ENCODE measurements at places on chromosomes 1 and 21.
A peak's percentile ranks its signal among the peaks of the same experiment; 100 is the strongest.

GRCh38 chr21:26070822-26071425, 99.6 kb downstream of the APP start:
- DNase-seq: no peak

GRCh38 chr1:155529109-155529508, 33.5 kb downstream of the ASH1L start:
- DNase-seq: no peak

- no peak for DNase-seq
These were observed 6.8 kb upstream of the ALDH4A1 start for GRCh38 chr1:18908911-18909771.

- no peak for DNase-seq
These were observed 18.3 kb downstream of the IFI44 start for GRCh38 chr1:78667939-78668338.

GRCh38 chr1:47181955-47182675, 7.7 kb downstream of the PDZK1IP1 start:
- DNase-seq: no peak

DNA sequence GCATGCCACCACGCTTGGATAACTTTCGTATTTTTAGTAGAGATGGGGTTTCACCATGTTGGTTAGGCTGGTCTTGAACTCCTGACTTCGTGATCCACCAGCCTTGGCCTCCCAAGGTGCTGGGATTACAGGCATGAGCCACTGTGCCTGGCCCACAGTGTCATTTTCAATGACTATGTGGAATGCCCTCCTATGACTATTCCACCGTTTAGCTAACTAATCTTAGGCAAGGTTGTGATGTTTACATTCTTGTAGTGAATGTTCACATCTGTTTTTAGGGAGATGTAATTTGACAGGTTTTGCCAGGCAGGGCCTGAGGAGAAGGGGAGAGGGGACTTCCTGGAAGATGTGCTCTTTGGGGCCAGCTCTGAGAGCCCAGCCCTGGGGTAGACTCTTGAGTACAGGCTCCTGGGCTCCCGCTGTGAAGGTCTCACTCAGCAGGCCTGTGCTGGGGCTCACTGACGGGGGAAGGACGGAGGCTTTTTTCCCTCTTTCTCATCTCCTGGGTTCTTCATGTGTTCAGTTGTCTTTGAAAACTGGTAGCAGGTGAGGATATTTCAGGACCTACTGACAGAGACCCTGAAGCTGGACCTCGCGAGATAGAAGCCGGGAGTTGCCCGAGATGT, 13.2 kb downstream of the COQ8A start:
- DNase-seq: no peak

GRCh38 chr1:210726621-210727020, 397.9 kb downstream of the HHAT start:
- peak; percentile 41 for DNase-seq

GRCh38 chr1:41590331-41590730, 105.8 kb upstream of the EDN2 start:
- no peak for DNase-seq

DNA sequence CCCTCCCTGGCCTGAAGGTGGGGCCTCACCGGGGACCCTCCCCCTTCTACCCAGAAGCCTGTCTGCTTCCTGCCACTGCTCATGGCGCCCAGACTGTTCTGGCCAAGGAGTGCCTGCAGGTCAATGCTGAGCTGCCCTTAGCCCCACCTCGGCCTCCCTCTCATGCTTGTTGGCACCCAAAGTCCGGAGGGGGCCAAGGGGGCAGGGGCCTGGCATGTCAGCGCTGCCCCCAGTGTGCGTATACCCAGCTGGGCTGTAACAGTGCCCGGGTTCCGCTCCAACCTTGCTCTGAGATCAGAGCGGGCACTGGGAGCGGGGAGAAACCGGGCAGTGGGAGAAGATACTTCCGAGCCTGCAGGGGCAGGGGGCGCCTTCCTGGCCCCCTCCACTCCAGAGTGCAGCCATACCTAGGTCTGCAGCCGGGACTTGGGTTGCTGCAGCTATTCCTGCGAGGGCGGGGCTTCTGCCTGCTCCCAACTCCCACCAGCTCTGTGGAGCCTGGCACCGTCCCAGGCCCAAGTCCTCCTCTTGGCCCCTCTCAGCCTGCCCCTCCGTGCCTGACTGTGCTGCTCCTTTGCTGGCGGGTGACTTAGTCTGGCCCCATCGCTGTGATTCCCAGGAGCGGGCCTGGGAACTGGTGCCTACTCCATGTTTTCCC, 21.4 kb upstream of the TGFB2 start:
- no peak for DNase-seq

DNA sequence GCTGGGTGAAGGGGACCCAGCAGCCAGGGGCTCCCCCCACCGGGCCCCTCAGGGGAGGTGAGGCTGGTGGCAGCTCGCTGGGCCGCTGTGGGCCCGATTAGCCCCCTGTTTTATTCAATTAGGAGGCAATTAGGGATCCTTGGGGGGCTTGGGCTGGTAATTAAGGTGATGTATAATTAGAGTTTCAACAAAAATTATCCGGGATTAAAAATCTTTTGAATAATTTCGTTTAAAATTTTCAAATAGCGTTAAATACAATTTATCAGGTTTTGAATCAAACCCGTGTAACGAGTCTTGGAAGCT, 4.1 kb downstream of the PRDM16 start:
- no peak for DNase-seq

DNA sequence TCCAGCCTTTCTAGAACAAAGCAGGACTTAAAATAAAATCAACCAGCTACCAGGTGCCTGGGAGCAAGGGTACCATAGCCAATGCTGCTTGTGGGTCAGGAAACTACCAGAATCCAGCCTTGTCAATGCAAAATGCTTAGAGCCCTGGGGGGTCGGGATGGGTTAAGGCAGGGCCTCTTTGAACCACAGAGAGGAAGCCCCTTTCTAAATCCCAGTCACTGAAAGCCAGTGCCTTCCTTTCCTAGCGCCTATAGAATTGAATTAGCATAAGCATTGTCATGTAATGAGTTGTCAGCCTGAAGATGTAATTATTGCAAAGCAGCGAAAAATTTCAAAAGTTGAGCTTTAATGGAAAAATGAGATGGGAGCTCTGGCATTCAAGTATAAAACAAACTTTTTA, 176.6 kb upstream of the DAB1 start:
- no peak for DNase-seq

DNA sequence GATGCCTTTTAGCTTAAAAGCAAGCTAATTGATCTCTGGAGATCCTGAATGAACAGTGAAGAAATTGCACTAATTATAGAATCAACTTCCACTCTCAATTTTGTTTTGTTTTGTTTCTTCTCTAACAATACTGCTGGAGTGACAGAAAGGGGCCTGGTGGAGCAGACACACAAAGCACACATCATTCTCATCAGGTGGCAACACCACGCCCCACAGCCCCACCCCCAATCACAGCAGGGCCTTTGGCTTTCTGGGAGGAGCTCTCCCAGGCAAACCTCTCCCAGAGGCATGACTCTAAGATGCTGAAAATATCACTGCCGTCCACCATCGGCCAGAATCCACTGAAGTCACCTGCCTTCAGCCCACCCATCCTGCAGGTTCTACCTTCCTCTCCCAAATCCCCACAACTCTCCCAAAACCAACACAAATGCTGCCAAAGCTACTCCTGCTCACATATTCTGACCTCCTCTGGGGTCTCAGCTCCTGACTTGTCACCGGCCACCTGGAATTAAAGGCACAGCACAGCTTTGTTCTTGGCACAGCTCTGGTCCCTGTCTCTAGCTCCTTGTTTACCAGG, 120.7 kb downstream of the GRIK3 start:
- DNase-seq: no peak

DNA sequence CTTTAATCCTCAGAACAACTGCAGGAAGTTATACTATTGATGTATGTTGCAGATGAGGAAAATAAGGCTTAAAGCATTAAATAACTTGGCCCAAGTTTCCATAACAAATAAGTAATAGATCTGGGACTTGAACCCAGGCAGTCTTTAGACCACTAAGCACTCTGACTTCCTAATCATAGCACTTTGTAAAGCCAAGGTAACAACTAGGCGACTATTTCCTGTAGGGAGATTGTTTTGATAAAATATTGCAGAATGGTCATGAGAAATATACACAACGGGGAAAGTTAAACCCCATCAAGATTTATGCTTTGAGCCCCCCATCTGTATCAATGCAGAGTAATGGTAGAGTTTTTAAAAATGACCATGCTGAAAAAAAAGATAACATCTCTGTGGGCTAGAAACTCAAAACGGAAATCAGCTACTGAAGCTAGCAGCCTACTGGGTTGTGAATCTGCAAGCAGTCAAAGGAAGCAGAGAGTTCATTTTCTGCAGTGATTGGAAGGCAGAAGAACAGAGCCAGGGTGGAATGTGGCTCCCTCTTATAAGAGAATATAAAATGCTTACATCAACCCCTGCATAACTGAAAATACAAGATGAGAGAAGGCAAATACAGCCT, 111.2 kb upstream of the OLIG2 start:
- DNase-seq: no peak

- DNase-seq: peak; percentile 79
These were observed 11.3 kb upstream of the BMP8B start for GRCh38 chr1:39799770-39800470.

DNA sequence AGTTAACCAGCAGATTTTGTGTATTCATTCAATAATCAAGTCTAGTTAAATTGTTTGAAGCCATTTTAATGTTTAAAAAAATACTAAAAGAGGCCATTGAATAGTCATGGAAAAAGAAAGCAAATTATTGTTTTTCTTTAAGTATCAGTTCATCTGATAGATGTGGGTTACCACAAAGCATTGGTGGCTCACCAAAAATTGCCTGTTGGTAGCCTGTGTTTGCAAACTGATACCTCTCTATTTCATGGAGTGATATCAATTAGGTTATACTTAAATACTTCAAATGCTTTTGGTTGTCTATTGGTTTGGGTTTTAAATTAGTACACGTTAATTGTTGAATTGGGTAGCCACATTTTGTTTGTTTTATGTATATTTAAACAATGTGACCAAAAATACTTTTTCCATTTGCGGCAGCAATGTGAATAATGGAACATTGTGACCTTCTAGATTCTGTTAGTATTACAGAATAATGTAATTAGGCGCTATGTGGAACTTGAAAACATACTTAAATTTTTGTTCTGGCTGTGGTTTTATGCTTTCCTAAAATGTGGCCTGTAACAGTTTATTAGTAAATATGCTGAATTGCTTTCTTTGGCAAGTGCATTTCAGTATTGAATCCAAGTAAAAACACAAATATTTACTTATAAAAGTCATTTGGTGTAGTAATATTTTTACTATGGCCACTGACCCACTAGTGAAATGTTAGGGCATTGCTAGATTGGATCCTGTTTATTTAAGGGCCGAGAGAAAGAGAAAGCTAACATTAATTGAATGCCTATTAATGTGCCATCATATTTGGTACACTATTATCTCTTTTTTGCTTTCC, 37.1 kb upstream of the NBL1 start:
- DNase-seq: no peak

GRCh38 chr1:61782771-61783170, 40.5 kb downstream of the PATJ start:
- DNase-seq: no peak

DNA sequence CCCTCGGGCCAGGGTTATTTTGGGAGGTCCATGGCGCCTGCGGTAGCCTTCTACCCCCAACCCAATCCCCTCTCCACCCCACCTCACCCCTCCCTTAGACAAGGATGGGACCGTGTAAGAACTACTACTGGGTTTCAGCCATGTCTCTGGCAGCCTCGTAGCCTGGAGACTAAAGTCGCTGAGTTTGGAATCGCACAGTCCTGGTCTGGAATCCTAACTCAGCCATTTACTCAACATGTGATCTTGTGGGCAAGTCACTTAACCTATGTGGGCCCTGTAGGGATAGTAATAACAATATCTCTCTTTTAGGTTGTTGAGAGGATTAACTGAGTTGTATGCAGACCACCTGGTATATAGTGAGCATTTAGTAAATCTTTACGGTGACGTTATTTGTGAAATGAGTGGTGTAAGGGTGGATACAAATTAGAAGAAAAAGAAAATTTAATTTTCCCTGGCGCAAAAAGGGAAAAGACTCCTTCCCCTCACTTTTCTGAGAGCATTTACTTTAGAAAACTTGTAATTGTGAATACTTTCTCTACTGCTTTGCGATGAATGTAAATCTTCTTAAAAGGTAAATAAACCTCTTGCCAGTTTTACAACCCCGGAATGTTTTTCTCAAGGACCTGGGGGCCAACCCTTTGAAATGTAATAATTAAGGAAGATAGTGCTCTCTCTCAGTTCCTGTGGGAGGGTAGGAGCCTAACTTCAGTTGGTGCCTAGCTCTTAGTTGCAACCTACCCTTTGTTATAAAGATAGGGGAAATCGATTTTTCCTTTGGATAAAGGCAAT, 615 bp upstream of the MRPS15 start:
- DNase-seq: peak; percentile 10

GRCh38 chr21:16409352-16409751, 679.6 kb downstream of the USP25 start:
- no peak for DNase-seq

GRCh38 chr1:24027838-24028468, 47.8 kb upstream of the SRSF10 start:
- DNase-seq: peak; percentile 24

- DNase-seq: peak; percentile 62
These were observed 42.5 kb upstream of the SYT2 start for GRCh38 chr1:202752774-202753173.

GRCh38 chr1:37998913-37999429, 6.3 kb downstream of the FHL3 start:
- no peak for DNase-seq

DNA sequence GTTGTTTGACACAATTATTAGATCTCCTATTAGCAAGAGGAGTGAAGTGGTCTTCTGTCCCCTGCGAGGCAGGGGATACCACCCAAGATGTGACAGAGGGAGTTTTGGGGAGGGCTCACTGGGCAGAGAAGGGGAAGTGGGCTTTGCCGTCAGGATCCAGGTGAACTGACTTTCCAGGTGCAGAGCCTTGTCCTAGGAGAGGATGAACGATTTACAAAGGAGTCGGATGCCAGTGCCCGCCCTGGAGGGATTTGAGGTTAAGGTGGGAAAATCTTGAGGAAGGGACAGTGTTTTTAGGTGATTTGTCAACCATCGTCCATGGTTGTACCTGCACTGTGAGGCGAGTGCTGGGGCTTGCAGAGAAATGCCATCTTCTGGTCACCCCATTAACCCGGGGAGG, 201.0 kb downstream of the CAMTA1 start:
- no peak for DNase-seq

DNA sequence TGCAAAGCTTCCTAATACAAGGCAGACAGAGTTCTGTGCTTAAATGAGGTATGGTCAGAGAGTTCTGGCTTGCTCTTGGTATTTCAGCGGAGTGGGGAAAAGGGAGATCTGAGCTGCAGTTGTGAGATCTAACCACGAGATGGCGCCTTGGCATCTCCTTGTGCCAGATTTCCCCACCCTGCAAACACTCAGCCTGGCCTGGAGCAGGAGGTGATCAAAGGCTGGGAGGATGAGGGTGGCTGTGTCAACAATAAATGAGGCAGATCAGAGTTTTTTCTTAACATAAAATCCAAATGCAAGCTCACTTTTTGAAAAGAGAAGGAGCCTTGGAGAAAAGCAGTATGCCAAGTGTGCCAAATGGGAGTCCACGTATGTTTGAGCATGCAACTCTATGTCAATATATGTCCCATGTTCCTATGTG, 4.1 kb upstream of the TFAP2E start:
- peak; percentile 77 for DNase-seq

- peak; percentile 96 for DNase-seq
These were observed 78.0 kb downstream of the STUM start for GRCh38 chr1:226626577-226626956.

GRCh38 chr1:16371725-16372124, 4.7 kb downstream of the SZRD1 start:
- peak; percentile 83 for DNase-seq

All from suppressor macrophage (primary cell).